ENCODE measurements at places on chromosomes 2 and 18.

- no peak for DNase-seq
Measured at GRCh38 chr2:190062053-190062452, 476 bp downstream of the MSTN start.

DNA sequence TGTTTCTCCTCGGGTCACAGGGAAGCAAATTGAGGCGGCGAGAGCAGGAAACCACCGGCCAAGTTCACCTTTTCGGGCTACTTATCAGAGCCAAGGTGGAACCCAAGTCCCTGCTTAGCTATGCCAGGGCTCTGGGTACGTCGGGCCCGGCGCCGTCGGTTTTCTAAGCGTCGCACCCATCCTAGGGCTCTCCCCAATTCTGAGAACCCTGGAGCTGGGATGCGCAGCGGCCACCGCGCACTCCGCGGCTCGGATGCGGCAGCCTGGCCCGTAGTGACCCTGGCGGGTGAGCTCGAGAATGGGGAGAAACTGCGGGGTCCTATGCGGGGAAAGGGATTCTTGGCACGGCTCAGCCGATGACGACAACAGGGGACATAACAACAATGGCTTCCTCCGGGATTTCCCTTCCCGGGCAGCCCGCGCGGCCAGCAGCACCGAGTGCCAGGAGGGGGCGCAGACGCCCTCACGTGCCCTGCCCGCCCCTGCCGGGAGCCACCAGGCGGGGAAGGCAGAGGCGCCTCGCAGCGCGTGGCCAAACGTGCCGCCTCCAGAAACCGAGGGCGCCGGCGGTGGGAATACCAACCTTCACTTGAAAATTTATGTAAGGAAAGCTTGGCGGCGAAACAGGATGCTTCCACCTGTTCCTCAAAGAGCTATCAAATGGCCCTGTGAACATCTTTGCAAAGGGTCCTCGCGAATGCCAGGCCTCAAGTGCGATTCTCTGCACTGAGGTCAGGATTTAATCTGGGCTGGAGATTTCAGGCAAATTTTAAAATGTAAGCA lies 2.1 kb upstream of the SLC30A3 start:
- DNase-seq: no peak

DNA sequence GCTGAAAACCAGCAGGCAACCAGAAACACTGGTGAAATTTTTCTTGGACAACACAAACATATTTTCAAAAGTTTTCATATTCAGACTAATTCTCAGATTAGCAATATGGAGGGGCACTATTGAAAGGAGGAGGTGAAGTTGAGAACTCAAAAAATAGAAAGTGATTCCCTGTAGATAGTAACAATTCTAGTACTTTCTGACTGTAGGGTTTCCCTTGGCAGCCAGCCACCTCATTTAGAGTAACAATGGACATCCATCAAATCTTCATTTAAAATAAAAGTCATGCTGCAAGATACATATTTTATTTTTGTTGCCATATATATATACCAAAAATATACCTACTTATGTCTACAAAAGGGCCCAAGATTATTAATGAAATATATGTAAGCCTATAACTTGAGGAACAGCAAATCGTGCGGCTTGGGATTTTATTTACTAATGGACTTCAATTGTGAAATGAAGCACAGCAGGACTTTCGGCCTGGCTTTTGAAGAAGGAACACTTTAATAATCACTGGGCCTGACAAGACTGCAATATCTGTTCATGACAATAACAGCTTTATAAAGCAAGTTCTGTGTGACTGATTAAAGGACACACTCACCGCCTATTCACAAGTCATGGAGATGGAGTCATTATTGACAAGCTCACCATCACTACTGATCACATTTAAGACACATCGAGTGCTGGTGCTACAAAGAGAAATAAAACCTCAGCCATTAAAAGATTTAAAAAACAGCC lies 6.8 kb upstream of the NR4A2 start:
- no peak for DNase-seq

- no peak for DNase-seq
Measured at GRCh38 chr2:96163768-96164429, 18.7 kb upstream of the DUSP2 start.

- DNase-seq: peak; percentile 68
Measured at GRCh38 chr18:7038330-7038851, 79.2 kb downstream of the LAMA1 start.

DNA sequence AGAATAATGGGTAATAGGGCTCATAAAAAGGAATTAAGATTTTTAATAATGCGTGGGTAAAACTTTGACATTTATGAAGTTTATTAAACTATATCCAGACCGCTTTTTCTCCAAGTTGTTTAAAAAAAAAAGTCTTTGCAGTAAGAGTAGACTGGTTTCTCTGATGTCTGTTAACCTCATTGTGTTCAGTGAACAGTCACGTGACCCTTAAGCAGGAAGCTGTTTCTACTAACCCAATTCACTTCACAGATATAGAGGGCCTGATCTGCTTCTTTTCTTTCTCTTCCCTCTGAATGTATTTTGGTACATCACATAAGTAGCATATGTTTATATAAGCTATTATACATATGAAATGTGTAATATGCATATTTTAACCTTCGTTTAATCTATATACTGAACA lies 1011.3 kb upstream of the CELF4 start:
- no peak for DNase-seq

- no peak for DNase-seq
Measured at GRCh38 chr18:41933778-41934177, 21.3 kb upstream of the PIK3C3 start.

DNA sequence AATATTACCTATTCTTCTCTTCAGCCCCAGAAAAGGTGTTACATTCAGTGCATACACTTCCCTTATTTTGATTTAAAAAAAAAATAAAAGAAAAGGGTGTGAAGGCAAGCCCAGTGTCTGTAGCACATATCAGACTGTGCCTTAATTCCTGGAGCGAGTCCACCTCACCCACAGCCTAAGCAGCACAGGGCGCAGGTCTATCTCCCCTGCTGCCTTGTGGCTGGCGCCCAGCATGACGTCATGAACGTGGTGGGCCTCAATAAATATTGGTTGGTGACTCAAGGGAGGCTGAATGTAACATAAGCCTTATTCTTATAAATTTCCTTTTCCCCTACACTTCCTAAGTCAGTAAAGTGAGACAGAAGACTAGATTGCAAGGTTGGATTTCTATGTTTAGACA lies 26.4 kb downstream of the ST3GAL5 start:
- no peak for DNase-seq

GRCh38 chr2:62150597-62151305 lies 45.2 kb upstream of the B3GNT2 start:
- no peak for DNase-seq

DNA sequence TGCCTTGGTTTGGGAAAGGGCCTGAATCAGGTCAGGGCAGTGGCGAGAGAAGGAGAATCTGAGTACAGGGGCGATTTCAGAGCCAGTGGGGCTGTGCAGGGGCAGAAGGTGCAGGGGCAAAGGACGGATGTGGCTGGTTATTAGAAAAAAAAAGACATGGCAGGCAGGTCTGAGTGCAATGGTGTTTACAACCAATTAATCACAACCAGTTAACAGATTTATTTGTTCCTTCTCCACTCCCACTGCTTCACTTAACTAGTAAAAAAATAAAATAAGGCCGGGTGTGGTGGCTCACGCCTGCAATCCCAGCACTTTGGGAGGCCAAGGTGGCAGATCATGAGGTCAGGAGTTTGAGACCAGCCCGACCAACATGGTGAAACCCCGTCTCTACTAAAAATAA lies 5.5 kb downstream of the TNFRSF11A start:
- DNase-seq: no peak

DNA sequence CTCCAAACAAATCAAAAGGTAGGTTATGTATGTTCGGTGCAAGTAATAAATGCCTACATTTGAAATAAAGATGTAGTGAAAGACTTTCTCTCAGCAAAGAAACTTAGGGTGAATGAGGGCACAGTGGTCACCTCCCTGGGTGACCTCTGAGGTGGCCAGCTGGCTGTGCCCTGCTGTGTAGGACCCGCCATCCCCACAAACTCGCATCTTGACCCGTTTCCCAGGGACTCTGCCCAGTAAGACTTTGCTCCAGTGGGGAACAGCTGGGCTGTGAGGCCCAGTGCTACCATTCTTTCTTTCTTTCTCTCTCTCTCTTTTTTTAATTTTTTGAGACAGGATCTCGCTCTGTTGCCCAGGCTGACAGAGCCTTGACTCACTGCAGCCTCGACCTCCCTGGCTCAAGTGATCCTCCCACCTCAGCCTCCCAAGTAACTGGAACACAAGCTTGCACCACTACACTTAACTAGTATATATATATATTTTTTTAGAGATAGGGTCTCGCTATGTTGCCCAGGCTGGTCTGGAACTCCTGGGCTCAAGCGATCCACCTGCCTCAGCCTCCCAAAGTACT lies 8.2 kb upstream of the GAREM2 start:
- DNase-seq: no peak

DNA sequence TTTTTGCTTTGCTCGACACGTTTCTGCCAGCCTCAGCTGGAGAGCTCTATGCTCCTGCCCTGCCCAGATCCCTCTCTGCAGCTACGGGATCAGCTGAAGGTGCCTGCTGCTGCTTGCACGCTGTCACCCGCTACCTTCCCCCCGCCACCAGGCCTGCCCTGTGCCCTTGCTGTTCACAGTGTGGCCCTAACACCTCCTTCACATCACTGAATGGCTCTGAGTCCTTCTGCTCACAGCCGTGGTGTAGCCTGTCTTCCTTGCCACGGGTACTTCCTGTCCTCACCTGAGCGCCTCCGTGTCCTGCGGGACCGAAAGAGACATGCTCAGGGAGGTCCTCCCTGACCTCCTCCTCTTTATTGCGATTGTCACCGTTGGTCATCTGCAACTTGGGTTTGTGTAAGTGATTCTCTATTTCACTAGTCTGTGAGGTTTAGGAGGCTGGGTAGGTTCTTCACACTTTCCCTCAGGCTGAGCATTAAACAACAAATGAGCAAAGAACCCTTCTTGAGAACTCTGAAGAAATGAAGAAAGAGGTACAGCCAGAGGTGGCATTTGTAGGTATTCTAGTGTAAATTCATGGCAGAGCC lies 127.5 kb downstream of the NCK2 start:
- DNase-seq: no peak

- no peak for DNase-seq
Measured at GRCh38 chr2:239329284-239329971, 71.4 kb downstream of the HDAC4 start.

DNA sequence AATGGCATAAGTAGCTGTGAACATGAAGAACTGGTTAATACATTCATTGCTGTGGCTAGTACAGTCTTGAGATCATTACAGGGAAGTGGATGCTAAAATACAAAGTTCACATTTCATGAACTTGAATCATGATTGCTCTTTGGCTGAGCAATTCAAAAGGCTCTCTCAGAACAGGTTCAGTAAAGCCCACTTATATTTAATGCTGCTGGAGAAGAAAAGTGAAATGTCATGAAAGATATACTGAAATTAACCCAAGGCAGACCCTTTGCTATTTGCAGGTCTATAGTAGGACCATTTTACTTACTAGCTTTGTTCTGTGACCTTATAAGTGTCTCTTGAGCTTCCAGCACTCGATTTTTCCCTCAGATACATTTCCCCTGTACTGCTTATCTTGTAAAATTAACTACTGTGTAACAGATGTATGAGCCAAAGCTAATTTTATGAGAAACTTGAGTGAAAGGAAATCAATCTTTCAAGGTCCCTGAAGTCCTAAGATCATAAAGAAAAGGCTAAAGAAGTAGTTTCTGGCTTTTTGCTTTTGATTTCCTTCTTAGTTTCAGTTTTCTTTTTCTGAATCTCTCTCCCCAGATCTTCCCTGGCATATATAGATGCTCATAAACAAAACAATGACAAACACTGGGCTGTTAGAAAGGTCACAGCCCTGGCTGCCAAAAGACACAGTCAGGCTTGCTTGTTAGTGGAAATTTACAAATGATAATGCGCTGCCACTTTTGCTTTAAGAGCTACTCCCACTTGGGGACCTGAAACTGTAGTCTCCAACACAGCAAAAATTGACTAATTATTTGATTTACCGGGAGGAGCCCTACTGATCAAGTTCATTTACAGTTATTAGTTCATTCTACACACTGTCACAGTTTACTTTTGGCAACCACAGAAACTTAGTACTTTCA lies 132.7 kb upstream of the XPO1 start:
- DNase-seq: no peak

DNA sequence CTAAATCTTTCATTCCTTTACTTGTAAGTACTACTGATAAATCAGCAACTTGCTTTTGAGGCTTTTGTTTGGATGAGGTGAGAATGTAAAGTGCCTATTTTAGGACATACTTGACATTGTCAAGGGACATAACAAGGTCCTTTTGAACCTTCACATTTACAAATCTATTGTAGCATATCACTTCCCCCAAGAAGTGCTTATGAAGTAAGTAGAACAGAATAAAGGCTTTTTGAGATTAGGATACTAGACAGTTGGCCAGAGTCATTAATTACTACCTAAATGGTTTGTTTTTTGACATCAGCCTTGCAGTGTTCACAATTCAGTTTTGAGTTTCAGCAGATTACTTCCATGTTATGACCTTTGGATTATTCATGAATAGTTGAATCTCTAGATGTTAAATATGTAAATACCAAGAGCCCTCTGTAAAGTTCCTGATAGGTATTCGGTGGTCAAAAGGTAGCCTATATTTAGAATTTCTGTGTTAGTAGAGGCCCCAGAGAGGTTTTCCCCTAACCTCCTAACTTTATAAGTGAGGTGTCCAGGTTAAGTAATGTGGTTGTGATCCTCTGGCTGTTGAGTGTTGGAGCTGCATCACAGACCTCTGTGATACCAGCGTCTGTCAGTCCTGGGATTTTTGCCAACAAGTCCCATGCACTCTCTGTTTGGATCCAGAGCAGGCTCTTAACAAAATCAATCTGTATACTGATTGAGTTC lies 67.2 kb downstream of the LCLAT1 start:
- DNase-seq: no peak

GRCh38 chr18:26926066-26926675 lies 60.7 kb upstream of the AQP4 start:
- no peak for DNase-seq

GRCh38 chr2:136117391-136117841 lies 533 bp downstream of the CXCR4 start:
- no peak for DNase-seq

- no peak for DNase-seq
Measured at GRCh38 chr2:80149991-80150390, 154.6 kb downstream of the LRRTM1 start.

DNA sequence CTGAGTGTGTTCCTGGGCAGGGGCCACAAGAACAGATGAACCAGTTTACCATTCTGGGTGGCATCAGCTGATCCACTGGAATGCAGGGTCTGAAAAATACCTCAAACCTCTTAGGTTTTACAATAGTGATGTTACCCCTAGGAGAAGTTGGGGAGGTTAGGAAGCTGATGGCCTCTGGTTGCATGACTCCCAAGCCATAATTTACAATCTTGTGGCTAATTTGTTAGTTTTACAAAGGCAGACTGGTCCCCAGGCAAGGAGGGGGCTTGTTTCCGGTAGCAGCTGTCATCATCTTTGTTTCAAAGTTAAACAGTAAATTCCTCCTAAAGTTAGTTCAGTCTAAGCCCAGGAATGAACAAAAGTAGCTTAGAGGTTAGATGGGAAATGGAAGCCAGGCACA lies 113.8 kb upstream of the SLC38A11 start:
- no peak for DNase-seq

- no peak for DNase-seq
Measured at GRCh38 chr2:157447031-157447430, 3.1 kb upstream of the CYTIP start.

GRCh38 chr2:69538249-69538648 lies 101.0 kb upstream of the NFU1 start:
- no peak for DNase-seq

GRCh38 chr2:134097740-134098139 lies 156.1 kb upstream of the MGAT5 start:
- DNase-seq: no peak

GRCh38 chr2:62306751-62307468 lies 111.0 kb downstream of the B3GNT2 start:
- no peak for DNase-seq

Measured in T1000 (cell line).